ENCODE measurements at places on chromosomes 3 and 15. TPM values are rescaled to one million over a fixed set of nuclear protein-coding genes. Genes with fewer than 3 reads are reported as not detected.

GRCh38 chr3:23540600-23540999 lies 265.2 kb upstream of the UBE2E1 start:
- no peak for DNase-seq

DNA sequence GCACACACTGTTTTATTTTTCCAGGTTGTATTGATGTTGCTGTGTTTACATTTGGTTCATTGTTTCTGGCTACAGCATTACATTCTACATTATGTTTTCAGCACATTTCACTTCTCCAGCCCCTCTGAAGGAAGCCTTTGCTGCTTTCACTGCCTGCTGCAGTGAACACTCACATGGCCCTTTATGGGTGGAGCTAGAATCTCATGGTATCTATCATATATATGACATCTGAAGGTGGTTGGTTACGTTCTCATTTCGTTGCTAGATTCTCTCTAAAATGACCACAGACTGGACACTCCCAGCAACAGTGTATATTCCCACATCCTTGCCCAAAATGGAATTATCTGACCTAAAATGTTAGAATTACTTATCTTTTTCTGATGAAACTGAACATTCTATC lies 35.2 kb upstream of the CTDSPL start:
- DNase-seq: no peak

- DNase-seq: peak; percentile 20
These were observed 472.3 kb upstream of the CBLB start for GRCh38 chr3:106341087-106341486.

- DNase-seq: peak; percentile 64
These were observed at the start of gene SCAP for GRCh38 chr3:47475570-47476329. Gene SCAP, minus strand, starts transcription at chr3:47475941. Its CDS starts 32,948 bp downstream, at chr3:47442993.

Gene GOLGA6L7
- not detected for total RNA-seq

All from IMR-90 (cell line).